ENCODE measurements at places on chromosomes 7 and 10. TPM values are rescaled to one million over a fixed set of nuclear protein-coding genes. Genes with fewer than 3 reads are reported as not detected.

DNA sequence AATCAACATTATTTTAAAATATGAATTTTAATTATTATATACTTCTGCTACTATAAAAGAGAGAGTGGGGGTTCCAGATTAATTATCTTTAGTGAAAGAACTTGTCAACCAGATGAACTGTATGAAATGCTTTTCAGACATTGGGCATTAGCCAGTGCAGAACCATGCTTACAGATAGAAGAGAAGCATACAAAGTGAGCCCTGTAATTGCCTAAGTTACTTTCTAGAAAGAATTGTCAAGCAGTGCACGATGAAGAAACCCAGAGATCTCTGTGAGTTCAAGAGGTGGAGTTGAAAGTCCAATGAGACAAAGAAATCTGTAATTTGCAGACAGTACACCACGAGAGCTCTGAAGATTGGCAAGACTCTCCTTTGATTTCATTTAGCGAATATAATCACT, 166.7 kb downstream of the CDC14C start:
- no peak for DNase-seq

DNA sequence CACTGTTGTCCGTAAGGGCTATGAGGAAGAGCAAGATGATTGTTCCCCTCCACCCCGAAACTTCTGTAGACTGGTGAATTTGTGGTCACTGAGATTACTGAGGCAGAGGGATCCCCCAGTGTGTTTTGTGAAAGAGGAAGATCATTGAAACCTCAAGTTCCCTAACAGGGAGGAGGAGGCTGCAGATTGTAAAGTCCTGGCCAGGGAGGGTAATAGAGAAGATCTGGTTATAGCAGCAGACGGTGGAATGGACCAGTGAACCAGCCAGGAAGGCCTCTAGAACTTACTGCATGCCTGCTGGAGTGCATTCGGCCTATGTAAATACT, 31.1 kb downstream of the LMTK2 start:
- no peak for DNase-seq

DNA sequence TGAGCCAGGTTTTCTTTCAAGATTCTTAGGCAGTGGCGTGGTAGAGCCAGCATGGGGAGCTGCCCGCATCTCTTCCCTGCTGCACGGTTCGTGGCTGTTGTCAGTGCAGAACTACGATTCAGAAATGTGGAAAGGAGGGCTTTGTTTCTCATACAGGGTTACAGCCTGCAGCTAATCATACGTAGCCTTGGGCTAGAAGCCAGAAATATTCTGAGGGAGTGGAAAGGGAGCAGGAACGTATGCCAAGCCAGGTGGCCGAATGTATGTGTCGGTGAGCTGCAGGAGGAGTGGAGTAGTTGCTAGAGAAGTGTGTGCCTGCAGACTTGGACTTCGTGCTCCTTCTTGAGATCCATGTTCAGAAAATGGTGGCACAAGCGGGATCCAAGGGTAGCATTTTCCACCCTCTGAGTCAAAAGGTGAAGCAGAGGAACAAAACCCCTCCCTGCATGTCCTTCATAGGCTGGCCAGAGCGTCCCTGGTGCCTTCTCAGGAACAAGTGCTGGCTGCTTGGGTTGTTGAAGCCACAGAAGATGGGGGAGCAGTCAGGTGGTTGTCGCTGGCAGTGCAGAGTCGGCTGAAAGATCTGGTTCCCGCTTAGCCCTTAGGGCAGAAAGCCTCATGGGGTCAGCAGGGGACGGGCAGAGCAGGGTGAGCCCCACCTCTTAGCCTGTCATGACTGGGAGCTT, 40.9 kb downstream of the LANCL2 start:
- DNase-seq = no peak

GRCh38 chr10:612696-613095, 76.8 kb downstream of the DIP2C start:
- DNase-seq = no peak

DNA sequence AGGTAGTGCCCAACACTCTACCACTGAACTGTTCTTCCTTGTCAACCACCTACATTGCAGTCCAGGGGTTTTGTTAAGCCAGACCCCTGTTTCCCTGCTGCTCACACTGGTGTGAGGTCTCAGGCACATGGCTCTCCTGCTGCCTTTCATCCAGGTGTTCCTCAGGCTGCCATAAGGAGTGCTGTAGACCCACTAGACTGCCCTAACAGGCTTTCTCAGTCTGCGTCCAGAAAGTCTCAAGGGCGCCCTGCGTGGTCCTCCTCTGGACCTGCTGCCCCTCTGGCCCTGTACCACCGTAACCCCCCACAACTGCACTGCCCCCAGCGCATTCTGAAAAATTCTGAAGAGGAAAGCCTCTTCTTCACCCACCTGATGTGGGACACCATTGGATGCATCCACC, 225.7 kb upstream of the ANKRD30A start:
- DNase-seq = no peak

WDR86 gene
- polyA plus RNA-seq = 0.34 TPM

CPVL gene
- polyA plus RNA-seq = 3.2 TPM

WNT8B gene
- not detected for polyA plus RNA-seq

GRCh38 chr7:102138676-102139075, 148.0 kb upstream of the SH2B2 start:
- no peak for DNase-seq

GRCh38 chr7:130479716-130480400, 12.0 kb upstream of the MEST start:
- DNase-seq = no peak

DNA sequence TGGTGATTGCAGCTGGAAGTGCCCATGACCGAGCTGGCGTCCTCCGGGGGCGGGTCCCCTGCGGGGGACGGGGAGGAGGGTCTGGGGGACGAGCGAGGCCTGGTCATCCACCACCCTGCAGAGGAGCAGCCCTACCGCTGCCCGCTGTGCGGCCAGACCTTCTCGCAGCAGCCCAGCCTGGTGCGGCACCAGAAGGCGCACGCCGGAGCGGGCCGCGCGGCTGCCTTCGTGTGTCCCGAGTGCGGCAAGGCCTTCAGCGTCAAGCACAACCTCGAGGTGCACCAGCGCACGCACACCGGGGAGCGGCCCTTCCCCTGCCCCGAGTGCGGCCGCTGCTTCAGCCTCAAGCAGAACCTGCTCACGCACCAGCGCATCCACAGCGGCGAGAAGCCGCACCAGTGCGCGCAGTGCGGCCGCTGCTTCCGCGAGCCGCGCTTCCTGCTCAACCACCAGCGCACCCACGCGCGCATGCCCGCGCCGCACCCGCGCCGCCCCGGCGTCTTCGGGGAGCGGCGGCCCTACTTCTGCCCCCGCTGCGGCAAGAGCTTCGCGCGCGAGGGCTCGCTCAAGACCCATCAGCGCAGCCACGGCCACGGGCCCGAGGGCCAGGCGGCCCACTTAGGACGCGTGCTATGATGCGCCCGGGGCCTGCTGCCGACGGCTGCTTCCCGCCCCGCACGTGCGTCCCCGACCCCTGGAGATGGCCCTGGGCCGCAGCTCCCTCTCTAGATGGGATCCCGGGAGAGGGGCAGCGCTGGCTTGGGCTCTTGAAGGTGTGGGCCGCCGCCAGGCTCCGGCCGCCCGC, 28.7 kb downstream of the ZNF775 start:
- peak; percentile 62 for DNase-seq

DOCK1 gene
- polyA plus RNA-seq = 7.8 TPM

DNA sequence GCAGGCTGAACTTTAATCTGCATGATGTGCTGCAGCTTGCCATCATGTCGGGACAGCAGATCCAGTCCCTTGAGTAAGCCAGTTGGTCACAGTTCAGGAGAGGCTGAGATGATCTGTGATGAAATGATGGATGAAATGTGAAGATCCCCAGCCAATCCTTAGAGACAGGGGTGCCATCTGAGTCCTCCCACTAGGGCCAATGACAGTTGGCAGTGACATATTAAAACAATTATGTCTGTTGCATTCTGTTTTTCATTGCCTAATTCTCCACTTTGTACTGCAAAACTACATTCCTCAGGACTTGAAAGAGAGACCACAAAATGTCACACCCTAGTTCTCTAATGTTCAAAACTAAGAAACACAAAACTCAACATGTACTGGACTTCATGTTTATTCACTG, 66.3 kb upstream of the CAV2 start:
- no peak for DNase-seq

- DNase-seq = no peak
These were observed 39.2 kb downstream of the KIF5B start for GRCh38 chr10:32017044-32017443.

GRCh38 chr7:131507592-131508331, 48.7 kb downstream of the PODXL start:
- DNase-seq = peak; percentile 94

RBP4 gene
- polyA plus RNA-seq = 43.4 TPM

DNA sequence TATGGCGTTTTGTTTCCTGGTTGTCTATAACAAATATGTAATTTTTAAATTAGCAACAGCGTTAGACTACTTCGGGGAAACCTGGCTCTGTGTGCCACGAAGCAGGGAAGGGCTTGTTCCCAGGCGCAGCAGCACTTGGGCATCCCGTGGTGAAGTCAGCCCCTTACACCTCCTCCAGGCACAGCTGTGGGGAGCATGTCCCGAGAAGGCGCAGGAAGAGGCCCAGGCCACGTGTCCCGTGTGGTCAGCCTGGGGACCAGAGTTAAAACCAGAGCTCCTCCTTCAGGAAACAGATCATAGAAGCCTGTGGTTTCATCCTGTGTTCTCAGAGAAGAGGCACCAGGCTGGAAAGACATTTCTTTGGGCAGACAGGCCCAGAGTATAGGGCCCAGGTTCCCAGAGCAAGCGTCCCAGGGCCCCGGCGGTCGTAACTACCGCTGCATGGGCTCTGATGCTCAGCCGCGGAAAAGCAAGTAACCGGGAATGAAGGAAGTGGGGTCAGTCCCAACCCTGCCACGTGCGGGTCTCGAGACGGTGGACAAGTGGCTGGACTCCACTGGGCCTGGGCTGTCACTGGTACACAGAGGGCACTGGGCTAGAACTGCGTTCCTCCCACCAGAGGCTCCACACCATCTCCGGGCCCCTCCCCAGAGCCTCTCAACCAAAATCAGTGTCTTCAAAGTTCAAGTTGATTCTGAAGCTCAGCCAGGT, 7.1 kb downstream of the NUDT1 start:
- DNase-seq = peak; percentile 83

GRCh38 chr7:2279896-2280295, 34.3 kb downstream of the SNX8 start:
- no peak for DNase-seq

DNA sequence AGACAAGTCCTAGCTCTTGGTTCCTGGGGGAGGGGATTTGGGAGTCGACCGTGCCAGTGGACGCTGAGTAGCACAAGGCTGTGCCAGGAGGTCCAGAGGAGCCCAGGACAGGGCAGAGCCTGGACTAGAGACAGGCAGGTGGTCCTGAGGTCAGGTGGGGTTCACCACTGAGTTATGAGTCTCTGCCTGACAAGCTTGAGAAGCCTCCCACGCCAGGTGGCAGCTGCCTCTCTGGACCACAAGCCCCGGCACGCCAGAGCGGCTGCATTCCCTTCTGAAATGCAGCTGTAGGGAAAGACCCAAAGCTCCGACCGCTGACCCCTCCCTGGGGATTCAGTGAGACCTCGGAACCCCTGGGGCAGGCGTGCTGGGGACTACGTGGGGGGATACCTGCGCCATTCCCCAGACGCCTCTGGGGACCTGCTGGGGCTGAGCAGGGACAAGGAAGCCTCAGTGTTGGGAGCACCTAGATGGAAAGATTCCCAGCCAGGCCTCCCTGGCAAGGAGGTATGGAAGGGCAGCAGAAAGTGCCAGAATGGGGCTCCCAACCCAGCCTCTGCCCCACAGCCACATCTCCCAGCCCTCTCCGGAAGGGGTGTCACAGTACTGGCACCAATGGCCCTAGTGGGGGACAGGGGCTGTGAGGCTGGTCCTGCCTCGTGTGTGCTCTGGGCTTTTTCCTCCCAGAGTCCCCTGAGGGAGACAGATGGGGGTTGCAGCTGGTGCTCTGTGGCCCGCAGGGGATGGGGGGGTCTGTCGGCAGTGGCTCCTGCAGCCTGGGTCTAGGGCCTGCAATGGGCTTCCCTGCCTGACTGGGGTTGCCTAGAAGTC, 29.0 kb downstream of the PDGFA start:
- peak; percentile 30 for DNase-seq

POLR2J2 gene
- polyA plus RNA-seq = 2.8 TPM
